ENCODE measurements at places on chromosomes 2 and 18. TPM values are rescaled to one million over a fixed set of nuclear protein-coding genes. Genes with fewer than 3 reads are reported as not detected.

GRCh38 chr18:73647391-73647790, 500.2 kb downstream of the FBXO15 start:
- DNase-seq = peak; percentile 7

DNA sequence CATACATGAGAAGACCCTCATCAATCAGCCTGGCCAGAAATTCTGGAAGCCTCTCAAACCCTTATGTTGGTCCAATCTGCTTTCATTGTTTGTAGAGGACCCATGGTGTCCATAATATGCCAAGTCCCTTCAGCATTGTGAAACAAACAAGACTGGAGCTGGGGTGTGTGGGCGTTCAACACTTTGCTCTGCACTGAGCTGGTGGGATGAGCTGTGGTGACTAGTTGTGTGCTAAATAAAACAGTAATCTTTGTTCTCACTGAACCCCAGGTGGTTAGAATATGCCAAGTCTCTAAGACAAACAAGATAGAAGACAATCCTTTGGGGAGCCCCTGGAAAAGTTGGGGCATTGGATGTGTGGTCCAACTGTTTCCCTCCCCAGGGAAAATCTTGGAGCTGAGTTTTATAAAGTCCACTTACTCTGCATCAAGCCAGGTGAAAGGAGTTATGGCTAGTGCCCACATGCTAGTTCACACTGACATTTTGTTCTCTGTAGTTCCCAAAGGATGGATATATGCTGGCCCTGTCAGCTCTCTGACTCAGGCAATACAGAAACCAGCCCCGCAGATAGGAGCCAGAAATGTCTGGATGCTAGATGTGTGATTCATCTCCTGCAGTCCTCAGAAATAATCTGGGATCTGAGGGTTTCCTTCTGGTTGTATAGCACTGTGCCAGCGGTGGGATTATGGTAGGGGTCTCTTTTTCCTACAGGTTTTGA, 260.2 kb downstream of the TMX3 start:
- DNase-seq = no peak

DNA sequence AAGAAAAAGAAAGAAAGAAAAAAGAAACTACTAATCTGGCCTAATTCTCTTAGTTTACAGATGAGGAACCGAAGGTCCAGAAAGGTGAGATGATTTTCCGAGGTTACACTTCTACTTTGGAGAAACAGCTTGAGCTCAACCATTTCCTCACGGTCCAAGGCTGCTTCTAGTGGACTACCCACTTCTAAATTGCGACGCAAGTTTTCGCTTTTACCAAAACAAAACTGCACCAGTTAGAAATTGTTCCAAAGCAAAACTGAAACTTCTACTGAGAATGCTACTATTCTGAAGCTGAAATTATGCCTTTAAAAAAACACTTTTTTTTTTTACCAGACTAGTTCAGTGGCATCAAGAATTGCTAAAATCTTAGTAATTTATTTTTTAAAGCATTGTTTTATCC, 101.6 kb downstream of the INO80D start:
- no peak for DNase-seq

GRCh38 chr18:36066001-36066400, 1.4 kb downstream of the RPRD1A start:
- no peak for DNase-seq

DNA sequence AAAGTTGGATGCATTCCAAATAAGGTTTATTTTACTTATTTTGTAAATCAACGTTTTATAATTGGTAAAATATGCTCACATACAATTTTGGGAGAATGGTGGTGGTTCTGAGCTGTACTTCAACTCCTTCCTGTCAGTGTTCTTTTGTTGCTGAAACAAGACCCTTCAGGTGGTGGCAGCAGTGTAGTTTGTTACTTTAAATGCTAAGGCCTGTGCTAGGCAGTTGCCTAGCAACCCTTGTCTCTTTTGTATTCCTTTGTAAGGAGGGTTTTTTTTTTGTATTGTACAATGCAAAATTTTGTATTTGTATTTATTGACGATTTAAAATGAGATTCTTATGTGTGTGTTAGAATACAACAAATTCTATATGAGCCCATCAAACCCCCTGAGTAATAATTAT, 166.0 kb upstream of the FAM98A start:
- DNase-seq = no peak

GRCh38 chr2:88351249-88351601, 101.3 kb downstream of the FOXI3 start:
- DNase-seq = no peak

DNA sequence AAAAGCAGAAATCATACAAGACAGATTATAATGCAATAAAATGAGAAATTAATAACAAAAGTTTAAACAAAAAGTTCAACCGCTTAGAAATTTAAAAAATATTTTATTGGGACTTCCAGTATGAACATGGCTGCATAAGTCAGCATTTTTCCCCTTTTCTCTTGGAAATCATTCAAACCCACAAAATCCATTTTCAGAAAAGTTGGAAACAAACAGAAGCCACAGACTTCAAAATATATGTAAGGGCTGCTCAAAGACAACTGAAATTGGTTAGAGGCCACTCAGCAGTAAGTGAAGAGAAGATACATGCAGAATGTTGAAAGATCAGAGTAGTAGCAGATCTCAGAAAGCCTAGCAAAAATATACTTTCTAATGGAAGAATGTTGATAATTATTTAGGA, 194.0 kb downstream of the DYSF start:
- no peak for DNase-seq

GRCh38 chr2:41241325-41242000, 789.6 kb upstream of the SLC8A1 start:
- DNase-seq = no peak

DNA sequence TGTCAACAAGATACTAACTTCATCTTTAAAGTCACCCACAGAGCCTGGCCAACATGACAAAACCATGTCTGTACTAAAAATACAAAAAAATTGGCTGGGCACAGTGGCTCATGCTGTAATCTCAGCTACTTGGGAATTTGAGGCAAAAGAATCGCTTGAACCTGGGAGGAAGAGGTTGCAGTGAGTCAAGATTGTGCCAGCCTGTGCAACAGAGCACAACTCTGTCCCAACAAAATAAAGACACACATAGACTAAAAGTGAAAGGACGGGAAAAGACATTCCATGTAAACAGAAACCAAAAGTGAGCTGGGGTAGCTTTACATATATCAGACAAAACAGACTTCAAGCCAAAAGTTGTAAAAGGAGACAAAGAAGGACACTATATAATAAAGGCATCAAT, 34.8 kb downstream of the USP34 start:
- DNase-seq = no peak

GRCh38 chr2:159608723-159609308, 7.5 kb downstream of the BAZ2B start:
- no peak for DNase-seq

DNA sequence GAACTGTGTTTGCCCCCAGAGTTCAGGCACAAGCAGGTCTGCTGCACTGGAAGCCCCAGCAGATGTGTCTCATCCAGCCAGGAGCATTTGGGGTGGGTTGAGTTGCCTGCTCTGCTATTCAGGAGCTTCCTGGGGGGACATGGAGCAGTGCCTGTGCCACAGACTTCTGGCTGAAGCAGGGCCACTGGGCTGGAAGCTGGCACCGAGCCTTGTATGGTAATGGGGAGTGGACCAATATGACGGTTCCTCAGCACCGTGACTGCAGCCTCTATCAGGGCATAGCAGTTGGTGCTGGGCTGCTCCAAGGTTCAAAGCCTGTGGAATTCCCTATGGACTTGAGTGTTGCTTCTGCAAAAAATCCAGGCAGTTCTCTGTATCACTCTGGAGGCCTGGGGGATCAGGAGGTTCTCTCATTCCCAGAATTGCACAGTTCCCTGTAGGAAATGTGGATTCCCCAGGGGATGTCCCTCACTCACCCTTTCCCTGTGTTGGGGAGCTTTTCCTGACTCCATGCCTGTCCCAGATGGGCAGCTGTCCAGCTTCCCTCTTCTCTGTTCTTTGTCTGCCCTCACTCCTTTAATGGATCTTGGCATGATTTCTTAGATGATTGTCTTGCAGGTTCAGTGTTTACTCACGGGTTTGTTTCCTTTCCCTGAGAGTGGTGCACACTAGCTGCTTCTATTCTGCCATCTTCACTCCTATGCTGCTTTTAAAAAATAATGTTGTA, 37.2 kb upstream of the THSD7B start:
- DNase-seq = no peak

LDLRAD4 gene
- 8.9 TPM for total RNA-seq

ALLC gene
- not detected for total RNA-seq

NYAP2 gene
- not detected for total RNA-seq

IL1RL2 gene
- total RNA-seq = not detected

HTR2B gene
- total RNA-seq = not detected

Measured in A172 (cell line).